Stimulated activated CD8-positive, alpha-beta memory T cell treated with anti-CD3 and anti-CD28 coated beads, Interleukin-7, amount 100 ng/mL, for 1 hour (primary cell): ENCODE measurements at places on chromosomes 6 and 20.

GRCh38 chr6:69784595-69785377 lies 12.0 kb downstream of the LMBRD1 start:
- DNase-seq: no peak

DNA sequence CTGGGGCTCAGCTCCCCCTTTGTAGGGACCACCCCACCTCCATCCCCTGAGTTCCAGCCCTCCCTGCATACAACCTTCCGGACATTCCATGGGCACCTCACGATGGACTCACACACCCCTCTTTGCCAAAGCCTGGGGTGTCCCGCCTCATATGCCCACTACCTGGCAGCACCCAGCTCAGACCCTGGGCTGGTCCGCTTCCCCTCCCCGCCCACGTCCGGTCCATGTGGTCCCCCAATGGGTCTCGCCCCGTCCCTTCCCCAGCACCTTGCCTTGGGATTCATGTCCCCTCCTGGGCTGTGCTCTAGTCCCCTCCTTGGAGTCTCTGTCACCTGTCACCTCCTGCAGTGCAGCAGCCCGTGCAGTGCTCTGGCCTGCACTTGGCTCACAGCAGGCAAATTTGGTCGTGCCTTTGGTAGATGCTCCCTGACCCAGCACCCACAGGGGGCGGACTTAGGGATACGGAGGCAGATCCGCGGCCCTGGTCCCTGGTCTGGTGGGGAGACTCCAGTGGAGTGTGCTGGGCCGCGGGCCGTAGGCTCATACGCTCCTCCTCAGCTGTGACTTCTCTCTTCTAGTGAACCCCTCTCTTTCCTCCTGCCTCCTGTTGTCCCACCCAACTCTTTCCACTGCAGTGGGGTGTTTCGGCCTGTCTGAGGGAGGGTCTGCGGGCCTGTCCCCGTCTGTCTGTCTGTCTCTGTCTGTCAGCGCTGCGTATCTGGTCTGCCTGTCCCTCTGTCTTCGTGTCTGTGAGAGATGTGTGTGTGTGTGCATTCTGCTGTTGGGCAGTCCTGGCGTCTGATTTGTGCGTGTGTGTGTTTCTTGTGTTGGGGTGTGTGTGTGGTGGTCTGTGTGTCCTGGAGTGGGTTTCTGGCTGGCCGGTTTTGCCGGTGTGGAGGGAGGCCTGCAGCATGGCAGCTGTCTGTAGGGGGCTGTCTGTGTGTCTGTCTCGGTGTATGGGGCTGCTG lies 69.5 kb downstream of the SRC start:
- no peak for DNase-seq

- no peak for DNase-seq
Observed at GRCh38 chr6:3939368-3939958, 90.3 kb downstream of the FAM50B start.

DNA sequence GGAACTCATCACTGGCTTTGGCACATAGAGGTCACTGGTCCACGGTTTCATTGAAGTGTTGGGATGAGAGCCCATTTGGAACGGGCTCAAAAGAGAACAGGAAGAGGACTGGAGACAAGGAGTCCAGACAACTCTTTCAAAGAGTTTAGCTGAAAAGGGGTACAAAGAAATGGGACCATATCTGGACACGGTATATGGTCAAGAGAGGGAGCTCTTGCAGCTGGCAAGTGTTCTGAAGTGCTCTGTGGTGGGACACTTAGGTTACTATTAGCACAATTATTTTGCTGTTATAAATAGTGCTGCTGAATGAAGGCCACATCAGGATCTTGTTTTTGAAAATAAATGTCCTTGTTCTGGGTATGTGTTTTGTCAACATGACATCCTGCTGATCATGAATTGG lies 4.6 kb downstream of the SGK2 start:
- DNase-seq: no peak

GRCh38 chr20:19816386-19816785 lies 58.3 kb downstream of the RIN2 start:
- no peak for DNase-seq

DNA sequence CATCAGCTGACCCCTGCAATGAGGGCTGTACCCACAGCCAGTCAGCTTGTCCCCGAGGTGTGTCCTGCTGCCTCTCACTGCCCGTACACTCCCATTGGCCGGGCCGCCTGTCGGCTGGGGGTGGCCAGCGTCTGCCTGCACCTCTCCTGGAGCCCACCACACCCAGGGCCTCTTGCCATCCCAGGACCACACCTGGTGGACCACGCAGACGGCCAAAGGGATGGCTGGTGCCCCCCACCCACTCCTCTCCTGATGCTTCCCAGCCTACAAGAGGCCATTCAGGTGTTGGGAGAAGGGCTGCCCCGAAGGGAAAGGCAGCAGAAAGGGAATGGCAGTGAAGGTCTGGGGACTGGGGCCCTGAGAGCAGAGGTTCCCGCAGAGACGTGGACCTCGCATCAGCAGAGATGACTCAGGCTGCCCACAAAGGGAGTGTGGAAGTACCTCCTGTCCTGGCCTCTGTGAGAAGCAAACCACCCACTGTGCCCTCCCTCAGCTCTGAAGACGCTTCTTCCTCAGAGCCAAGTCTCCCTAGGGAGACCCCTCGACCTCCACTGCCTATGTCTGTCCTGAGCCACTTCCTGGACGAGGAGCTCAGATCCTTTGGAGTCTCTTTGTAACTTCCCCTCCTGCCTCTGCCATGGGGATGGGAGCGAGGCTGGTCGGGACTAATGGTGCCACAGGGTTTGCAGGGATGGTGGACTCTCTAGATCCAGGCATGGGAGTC lies 60.9 kb downstream of the PYGB start:
- DNase-seq: no peak
